ENCODE measurements at places on chromosomes 7 and 10. TPM values are rescaled to one million over a fixed set of nuclear protein-coding genes. Genes with fewer than 3 reads are reported as not detected.

Gene CPEB3
- total RNA-seq: 2.4 TPM

Gene LIPN
- not detected for total RNA-seq

Gene CFAP70
- 0.31 TPM for total RNA-seq

Gene CDH23
- total RNA-seq: 2.9 TPM

- no peaks in the 10 kb centered on the region for H3K27me3 ChIP-seq
- peaks cover 22% of the 10 kb centered on the region for H3K4me1 ChIP-seq
- peak; percentile 48 for DNase-seq
- H3K4me3 ChIP-seq: no peak overlapping the region
- no peak overlapping the region for H3K27ac ChIP-seq
Observed at GRCh38 chr10:124632064-124632531, 112.1 kb downstream of the FAM53B start.

GRCh38 chr10:6774406-6774805 lies 194.3 kb upstream of the PRKCQ start:
- no peak overlapping the region for H3K4me3 ChIP-seq
- peaks cover 19% of the 10 kb centered on the region for H3K4me1 ChIP-seq
- peaks cover 32% of the 10 kb centered on the region for H3K27me3 ChIP-seq
- DNase-seq: no peak

- H3K27me3 ChIP-seq: no peaks in the 10 kb centered on the region
- H3K4me3 ChIP-seq: no peak overlapping the region
- no peaks in the 10 kb centered on the region for H3K36me3 ChIP-seq
- DNase-seq: no peak
- peaks cover 37% of the 10 kb centered on the region for H3K4me1 ChIP-seq
Observed at GRCh38 chr7:42479452-42479815, 242.4 kb upstream of the GLI3 start.

DNA sequence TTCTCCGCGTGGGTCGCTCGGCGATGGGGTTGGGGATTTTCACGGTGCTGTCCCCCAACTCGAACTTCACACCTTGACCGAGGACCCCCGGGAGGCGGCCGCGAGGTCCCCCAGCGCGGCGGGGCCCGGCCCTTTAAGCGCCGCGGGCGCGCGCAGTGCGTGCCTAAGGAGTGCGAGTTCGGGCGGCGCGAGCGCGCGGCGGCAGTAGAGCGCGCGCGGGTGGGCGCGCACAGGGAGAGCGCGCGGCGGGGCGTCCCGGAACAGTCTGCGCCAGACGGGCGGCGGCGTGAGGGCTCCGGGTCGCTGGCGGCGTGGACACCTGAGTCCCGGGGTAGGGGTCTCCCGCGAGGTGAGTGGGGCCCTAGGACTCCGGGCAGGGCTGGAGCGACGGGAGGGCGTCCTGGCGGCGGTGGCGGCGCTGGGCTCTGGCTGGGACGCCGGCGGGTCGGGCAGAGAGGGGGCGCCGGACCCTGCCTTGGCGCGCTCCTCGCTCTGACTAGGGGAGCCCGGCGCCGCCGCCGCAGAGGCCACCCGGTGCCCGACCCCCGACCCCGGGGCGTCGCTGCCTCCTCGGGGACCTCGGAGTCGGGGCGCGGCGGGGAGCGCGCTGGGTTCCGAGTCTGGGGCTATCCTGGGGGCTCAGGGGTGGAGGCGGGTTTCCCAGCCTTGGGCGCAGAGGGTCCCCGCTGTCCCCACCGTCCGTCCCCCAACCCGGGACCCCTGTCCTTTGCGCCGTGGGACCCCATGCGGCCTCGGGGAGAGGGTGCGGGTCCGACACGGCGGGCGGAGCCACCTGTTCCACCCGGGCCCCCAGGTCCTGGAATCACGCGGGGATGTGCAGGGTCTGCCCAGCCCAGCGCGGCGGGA lies at the start of gene PROSER2:
Gene PROSER2, plus strand, starts transcription at position 235 of the 867 bp plus-strand sequence. CDS start 28,722 bp downstream, outside the sequence.
- no peak within 1 kb of the TSS for H3K27ac ChIP-seq
- H3K36me3 ChIP-seq: no peaks in the 10 kb centered on the region
- H3K4me3 ChIP-seq: peak within 1 kb of the TSS; percentile 85
- peaks cover 11% of the 10 kb centered on the region for H3K4me1 ChIP-seq
- peak; percentile 47 for DNase-seq

DNA sequence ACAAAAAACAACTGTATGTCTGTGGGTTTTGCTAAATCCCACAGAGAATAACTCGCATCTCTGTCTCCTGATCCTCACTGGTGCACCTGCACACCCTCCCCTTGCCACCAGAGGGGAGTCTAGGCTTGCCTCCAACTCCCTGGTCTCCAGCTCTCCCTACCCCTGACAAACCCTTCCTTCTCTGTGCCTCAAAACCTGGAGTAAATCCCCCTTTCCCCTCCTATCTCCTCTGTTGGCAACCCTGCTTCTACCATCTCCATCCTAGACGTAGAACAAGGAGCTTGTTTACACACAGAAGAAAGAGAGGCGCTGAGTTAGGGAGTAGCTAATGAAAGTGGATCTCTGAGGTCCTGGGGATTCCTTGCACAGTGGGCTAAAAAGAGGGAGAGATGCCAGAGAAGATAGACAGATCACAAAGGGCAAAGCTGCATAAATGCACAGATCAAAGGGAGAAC lies 6.0 kb downstream of the MBLAC1 start:
- H3K36me3 ChIP-seq: no peaks in the 10 kb centered on the region
- peak overlapping the region; percentile 61 for H3K27ac ChIP-seq
- H3K4me3 ChIP-seq: no peak overlapping the region

All from WTC11 (cell line).